CD4-positive, alpha-beta T cell treated with Interferon alpha-2 for 1 hour (primary cell): ENCODE measurements at places on chromosomes 3 and 15.

GRCh38 chr15:91456921-91457320, 356.9 kb downstream of the SV2B start:
- no peak for DNase-seq

GRCh38 chr3:196985298-196985697, 16.7 kb upstream of the PIGZ start:
- DNase-seq: no peak

GRCh38 chr3:106710596-106710995, 666.6 kb upstream of the CCDC54 start:
- DNase-seq: no peak

GRCh38 chr3:49352281-49352680, 5.9 kb downstream of the GPX1 start:
- DNase-seq: no peak

GRCh38 chr15:96124436-96124835, 206.1 kb upstream of the NR2F2 start:
- no peak for DNase-seq

DNA sequence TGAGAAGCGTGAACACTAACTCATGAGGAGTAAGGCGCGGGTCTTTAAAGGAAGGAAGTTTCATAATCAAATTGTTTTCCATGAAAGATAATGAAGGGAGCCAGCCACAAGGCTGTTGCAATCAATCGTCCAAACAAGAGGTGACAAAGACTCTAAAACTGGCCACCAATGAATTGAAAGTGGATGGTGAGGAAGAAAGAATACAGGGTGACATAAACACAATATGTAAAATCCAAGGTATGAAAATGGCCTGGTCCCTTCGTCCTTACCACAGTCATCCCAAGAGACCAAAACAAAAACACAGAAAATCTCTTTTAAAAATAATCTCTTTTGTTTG, 12.0 kb downstream of the CD86 start:
- DNase-seq: no peak

DNA sequence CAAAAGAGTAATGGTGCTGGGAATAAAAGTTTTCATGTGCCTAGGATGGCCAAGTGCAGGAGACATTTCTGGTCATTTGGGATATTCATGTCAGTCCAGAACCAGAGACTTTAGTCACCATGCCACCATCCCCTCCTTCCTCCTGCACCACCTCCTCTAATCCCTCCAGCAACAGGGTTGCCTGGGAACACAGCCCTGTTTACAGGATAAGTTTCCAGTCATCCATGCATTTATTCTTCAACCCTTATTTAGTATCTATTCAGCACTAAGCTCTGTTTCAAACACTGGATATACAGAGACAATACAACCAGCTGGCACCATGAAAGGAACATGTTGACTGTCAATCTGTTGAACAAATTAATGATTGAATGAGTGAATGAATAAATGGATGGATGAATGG, 211.7 kb downstream of the CLSTN2 start:
- no peak for DNase-seq
